Stimulated activated naive CD4-positive, alpha-beta T cell (primary cell): ENCODE measurements at places on chromosomes 16 and 17.

GRCh38 chr16:88318521-88318920, 64.2 kb upstream of the ZNF469 start:
- no peak for DNase-seq

GRCh38 chr16:3677994-3678393, 23.5 kb downstream of the DNASE1 start:
- no peak for DNase-seq

DNA sequence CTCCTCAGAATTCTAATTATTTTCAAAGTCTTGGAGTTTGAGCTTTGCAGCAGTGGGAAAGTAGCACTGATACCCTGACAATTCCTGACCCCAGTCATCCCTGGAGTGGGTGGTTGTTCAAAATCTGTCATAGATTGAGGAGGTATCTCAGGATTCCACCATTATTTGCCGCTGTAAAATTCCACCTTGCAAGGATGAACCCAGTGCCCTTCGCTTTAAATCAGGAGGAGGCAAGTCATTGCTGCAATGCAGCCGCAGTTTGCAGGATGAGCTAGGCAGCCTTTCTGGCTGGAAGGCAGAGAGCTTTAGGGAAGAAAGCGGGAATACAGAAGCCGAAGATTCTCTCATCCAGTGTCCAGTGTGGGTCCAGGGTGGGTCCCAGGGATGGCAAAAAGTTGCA, 296.9 kb downstream of the RBFOX1 start:
- DNase-seq = no peak

- DNase-seq = no peak
These were observed 702.8 kb downstream of the KCNJ2 start for GRCh38 chr17:70872103-70872502.

DNA sequence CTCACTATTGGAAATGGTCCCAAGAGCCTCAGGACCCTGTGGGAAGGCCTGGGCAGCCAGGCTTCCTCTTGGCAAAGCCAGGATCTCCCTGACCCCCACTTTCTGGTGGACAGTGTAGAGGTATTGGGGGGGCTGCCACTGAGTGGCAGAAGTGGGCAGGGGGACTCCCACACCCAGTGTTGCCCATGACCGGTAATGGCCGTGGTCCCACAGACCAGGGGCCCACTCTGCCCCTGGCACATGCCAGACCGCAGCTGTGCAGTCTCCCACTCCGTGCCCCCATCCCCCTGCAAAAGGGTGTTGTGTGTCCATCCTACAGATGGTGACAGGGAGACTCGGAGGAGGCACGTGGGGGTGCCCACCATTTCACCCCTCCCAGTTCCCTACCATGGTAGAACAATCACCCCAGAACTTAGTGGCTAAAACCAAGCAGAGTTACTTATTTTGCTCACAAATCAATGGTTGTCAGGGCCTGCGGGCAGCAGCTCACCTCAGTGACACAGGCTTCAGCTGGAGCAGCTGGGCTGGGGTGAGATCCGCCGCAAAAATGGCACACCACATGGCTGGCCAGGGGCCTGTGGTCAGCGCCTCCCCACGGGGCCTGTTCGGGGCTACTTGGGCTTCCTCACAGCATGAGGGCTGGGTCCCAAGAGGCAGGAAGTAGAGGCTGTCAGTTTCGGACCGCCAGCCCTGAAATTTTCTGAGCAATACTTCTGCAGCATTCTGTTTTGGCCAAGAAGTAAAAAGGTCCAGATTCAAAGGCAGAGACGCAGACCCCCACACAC, 59.0 kb upstream of the ZNF469 start:
- DNase-seq = no peak

DNA sequence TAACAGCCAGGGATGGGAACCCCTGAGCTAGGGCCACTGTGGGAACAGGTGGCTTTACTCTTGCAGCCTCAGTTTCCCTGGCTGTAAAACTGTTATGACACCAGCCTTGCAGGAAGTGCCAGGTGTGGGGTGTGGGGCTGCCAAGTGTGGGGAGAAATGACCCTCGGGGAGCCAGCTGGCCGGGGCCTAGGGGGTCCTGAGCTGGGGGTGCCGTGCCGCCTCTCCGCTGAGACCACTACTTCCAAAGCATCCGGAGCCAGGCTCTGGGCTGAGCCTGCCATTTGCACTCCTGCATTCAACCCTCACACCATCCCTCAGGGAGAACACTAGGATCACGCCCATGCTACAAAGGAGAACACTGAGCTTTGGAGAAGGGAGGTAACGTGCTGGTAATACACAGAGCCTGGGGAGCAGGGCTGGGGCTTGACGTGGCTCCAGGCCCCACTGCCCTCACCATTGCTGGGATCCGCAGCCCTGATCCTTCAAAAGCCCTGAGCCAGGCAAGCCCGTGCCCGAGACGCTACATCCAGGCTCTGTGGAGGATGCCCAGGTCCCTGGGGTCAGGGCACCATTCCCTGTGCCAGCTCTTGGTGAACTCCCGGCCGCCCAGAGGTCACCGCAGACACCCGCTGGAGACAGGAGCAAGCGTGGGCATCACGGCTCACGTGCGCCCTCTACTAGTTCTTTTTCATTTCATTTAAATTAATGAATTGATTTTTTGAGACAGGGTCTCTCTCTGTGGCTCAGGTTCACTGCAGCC, 28.8 kb upstream of the GINS2 start:
- DNase-seq = peak; percentile 50

- no peak for DNase-seq
These were observed 322.5 kb downstream of the C16orf95 start for GRCh38 chr16:86994651-86995171.

DNA sequence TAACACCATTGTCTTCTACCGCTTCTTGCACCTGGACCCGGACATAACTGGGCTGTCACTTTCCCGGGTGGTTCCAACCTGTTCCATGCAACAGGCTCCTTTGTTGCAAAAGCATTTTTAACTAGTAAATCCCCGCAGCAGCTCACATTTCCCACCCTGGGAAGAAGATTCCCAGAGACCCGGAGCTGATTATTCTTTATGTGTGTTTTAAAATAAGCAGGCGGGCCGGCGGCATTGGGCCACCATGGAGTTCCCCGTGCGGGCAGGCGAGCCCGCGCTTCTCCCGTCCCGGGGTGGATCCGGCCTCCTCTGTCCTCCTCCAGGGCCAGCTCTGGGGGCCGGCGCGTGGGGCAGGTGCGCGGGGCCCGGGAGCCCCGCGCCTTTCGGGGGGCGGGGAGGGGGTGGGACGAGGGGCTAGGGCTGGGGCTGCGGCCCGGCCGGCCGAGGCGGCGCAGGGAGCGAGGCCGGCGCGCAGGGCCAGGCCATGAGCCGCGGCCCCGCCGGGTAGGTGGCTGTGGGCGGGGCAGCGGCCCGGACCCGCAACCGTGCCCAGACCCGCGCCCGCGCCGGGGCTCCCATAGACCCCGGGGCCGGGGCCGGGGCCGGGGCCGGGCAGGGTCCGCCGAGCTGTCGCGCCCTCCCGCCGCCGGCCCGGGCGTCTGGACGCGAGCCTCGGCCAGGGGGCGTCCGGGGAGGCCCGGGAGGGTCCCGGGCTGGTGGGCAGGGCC, 1.7 kb downstream of the CRAMP1 start:
- DNase-seq = no peak

GRCh38 chr16:2260250-2260649, 7.7 kb downstream of the RNPS1 start:
- no peak for DNase-seq

- DNase-seq = no peak
These were observed 447.1 kb upstream of the CDH5 start for GRCh38 chr16:65919145-65919985.

DNA sequence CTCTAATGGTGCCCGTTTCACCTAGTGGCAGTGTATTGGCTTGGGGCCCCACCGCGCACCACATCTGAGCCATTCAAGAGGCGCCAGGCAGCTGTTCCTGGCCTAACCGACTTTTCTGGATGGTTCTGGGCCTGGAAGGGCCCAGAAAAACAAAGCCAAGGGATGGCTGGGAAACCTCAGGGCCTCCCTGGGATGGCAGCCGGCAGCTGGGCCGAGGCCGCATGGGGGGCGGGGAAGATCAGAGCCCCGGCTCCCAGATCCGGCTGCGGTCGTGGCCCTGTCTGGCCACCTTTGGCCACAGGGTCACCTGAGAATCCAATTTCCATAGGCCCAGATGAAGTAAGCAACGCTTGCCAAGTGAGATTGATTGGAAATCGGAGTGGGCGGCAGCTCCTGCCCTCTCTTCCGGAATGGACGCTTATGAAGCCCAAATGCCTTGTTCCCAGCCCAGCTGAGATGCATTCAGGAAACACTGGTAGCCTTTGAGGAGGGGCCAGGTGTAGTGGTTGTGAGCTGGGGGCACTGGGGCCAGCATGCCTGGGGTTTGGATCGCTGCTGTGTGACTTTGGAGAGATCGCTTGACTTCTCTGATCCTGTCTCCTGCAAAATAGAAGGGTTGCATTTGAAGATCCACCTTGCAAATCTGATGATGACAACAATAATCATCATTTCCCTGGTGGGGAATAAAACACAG, 163.8 kb upstream of the GSE1 start:
- DNase-seq = no peak

DNA sequence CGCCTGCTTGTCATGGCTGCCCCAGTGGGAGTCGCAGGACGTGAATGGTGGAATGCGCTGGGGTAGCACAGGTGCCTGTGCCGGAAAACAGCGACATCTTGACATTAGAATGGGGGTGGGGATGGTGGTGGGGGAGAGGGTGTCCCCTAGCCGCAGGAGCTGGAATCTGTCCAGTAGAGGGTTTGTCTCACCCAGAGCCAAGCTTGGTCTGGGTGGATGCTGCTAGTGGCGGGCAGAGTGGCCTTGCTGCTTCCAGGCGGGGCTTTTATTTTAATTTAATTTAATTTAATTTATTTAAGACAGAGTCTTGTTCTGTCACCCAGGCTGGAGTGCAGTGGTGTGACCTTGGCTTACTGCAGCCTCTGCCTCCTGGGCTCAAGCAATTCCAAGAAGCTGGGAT, 7.7 kb downstream of the BAIAP2 start:
- no peak for DNase-seq

DNA sequence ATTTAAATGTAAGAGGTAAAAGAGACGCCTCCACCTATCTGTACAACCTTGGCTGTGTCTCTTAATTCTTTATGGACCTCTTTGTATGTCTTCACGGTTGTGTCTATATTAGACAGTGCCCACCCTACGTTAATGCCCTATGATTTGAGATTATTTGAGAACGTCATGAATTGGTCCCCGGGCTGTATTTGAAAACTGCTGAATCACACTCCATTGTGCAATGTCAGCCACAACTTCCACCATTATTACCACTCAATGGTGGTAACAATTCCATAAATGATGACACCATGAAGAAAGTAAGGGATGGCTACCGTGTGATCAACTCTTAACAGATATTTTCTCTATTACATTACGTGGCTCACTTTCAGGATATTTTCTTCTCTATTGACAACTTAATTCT, 182.4 kb upstream of the RBFOX1 start:
- DNase-seq = no peak
